ENCODE measurements at places on chromosomes 12 and 14.

- no peak for DNase-seq
Observed at GRCh38 chr12:18700271-18700670, 37.5 kb downstream of the PLCZ1 start.

DNA sequence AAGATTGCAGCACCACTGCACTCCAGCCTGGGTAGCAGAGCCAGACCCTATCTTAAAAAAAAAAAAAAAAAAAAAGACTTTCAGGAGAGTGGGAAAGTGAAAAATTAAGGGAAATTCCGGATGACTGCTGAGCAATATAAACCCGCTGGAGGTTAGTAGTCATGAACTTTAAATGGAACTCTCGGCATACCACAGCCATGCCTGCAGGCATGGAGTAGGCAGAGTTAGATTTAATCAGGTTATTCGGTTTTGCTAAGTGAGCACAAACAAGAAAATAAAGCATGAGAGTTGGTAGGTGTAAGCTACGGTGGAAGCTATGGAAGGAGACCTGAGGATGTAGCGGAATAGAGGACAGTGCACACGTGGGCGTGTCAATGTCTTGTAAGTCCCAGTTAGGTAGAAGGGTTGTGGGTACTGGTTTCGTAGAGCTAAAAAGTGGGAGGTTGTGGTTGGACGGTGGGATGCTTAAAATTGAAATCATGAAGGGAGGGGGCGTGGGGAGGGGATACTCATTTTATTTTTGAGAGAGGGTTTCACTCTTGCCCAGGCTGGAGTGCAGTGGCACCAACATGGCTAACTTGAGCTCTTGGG is 11.8 kb upstream of the TUBA1C start:
- no peak for DNase-seq

- DNase-seq = peak; percentile 37
Observed at GRCh38 chr12:121803861-121804416, at the start of gene SETD1B. TSS of gene SETD1B (plus strand) at chr12:121804009. CDS start at chr12:121804738, 729 bp downstream.

DNA sequence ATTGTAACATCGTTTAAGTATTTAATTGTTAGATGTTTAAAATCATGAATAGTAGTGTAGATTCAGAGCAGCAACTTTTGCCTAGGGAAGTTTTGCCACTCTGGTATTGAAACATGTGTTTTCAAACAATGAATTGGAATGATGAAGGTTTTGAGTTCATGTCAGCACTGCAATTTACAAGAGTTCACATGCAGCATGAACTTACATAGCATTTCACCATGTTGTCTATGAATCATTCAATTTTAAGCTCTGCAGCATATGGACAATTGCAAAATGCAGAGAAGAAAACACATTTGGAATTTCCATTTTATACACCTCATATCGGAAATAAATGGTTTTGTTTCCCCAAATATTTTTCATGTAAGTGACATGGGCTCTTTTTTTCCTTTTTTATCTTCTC is 170.7 kb upstream of the CDKN3 start:
- DNase-seq = no peak

GRCh38 chr14:66003082-66003730 is 483.0 kb upstream of the CCDC196 start:
- DNase-seq = no peak

- DNase-seq = no peak
Observed at GRCh38 chr14:36056845-36057244, 119.7 kb downstream of the PTCSC3 start.

- DNase-seq = no peak
Observed at GRCh38 chr12:5197131-5197530, 153.5 kb downstream of the KCNA5 start.

- DNase-seq = no peak
Observed at GRCh38 chr12:47819138-47819895, 386 bp downstream of the HDAC7 start.

- DNase-seq = no peak
Observed at GRCh38 chr14:61598980-61599379, 96.3 kb upstream of the HIF1A start.

DNA sequence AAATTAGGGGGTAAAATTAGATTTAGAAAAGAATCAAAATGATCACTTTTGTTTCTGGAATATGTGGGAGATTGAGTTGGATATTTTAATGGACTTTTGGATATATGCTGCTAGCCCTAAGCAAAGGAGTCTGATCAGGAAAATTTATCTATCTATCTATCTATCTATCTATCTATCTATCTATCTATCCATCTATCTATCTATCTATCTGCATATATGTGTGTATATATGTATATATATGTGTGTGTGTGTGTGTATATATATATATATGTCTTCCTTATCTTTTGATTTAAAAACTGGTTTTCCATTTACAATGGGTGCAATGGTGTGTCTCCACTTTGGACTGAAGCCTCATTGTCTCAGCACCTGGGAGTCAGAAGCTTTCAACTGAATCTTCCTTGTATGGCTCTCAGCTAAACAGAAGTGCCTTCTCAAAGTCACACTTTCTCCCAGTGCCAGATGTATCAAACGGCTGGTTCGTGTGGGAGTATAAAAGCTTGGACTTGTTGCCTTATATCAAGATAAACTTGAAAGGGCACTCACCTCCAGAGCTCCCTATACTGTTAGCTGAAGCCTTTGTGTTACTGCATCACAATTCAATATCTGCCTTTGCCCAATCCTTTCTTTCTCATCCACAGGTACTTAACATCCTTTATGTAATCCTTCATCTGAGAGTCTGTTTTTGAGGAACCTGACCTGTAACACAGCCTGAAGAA is 31.6 kb upstream of the CD69 start:
- DNase-seq = no peak

- no peak for DNase-seq
Observed at GRCh38 chr12:126337556-126338441, 1272.6 kb downstream of the AACS start.

DNA sequence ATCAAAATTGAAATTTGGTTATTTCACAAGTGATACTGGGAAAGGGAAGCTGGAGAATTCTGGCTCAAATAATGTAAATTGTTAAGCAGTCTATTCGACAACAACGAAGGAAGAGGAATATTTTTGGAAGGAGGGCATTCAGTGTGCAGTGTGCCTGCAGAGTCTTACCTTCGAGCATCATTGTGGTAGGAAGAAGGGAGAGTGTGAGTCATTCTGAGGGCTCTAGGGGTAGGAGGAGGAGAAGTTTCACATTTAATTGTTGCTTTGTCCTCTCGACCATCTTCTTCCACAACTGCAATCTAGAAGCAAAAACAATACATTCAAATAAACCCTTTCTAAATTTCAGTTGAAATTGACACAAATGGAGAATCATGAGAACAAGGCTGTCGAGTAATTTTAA is 263.0 kb downstream of the ACSS3 start:
- no peak for DNase-seq

DNA sequence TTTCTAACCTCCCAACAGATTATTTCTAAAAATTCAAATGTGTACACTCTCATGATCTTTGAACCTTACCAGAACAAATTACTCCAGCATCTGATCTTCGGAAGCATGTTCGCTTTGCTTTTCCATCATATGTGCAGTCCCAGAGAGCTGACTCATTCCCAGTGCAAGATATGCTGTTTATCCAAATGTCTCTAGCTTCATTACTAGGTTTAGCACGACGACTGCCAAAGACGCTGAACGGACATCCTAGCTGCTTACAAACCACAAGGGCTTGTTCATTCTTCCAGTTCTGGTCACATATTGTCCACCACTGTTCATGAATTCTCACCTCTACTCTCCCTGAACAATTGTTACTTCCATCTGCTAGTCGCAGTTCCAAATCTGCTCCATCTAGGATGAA is 40.5 kb downstream of the CD163L1 start:
- DNase-seq = no peak

DNA sequence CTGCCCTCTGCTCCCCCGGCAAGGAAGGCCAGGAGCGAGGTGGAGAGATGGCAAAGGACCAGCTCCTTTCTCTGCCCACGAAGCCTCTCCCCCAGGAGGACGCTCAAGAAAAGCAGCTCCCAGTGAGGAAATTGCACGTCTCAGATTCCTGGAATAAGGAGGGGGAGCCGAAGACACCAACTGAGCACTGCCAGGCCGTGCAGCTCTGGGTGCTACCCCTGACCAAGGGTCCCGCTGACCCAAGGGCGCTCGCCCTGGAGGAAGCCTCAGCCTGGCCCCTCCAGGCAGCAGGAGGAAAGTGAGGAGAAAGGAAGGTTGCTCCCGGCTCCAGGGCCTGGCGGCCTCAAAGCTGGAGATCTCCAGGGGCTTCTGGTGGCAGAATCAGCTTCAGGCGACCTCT is 174.1 kb upstream of the SFSWAP start:
- DNase-seq = no peak

DNA sequence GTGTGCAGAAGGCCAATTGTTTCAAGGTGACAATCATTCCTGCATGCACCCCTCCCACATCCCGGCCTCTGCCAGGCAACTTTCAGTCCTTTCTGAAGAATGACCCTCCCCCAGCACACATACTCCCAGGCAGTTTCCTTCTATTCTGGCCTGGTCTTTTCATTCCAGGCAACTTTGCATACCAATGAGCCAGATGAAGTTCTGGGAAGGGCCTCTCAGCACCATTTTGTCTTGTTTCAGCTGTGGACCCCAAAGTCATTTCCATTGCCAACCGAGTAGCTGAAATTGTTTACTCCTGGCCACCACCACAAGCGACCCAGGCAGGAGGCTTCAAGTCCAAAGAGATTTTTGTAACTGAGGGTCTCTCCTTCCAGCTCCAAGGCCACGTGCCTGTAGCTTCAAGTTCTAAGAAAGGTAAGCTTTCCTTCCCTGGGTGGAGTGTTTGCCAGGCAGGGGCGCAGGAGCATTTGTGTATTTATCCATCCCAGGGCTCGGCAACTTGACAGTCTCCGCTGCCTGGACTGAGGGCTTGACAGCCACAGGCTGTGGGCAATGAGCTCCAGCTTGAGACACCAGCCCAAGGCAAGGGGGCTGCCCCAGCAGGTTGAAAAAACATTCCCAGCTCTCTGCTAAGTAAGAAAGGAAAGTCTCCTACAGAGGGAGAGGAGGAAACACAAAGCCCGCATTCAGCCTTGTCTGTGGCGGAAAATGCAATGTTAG is 16.4 kb downstream of the BCL2L14 start:
- no peak for DNase-seq

- no peak for DNase-seq
Observed at GRCh38 chr14:98154254-98154653, 1117.7 kb downstream of the BCL11B start.

- peak; percentile 91 for DNase-seq
Observed at GRCh38 chr14:89221109-89221810, 195.8 kb downstream of the FOXN3 start.

GRCh38 chr14:85235868-85236267 is 294.1 kb upstream of the FLRT2 start:
- no peak for DNase-seq

DNA sequence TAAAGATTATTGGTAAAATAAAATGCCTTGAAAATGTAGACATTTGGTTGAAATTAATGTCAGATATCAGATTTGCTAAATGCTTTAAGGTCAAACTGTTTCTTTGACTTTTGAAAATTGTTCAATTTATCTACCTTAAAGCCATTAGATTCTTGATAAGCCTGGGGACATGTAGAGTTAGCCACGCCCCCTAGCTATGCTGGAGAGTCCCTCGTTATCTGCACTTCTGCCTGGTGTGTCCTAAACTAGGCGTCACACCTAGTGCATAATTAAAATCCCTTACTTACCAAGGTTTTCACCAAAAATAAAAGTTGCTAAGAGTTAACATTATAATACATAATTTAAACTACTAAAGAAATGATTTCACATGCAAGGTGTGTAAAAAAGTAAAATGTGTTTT is 79.5 kb downstream of the EGLN3 start:
- DNase-seq = no peak

DNA sequence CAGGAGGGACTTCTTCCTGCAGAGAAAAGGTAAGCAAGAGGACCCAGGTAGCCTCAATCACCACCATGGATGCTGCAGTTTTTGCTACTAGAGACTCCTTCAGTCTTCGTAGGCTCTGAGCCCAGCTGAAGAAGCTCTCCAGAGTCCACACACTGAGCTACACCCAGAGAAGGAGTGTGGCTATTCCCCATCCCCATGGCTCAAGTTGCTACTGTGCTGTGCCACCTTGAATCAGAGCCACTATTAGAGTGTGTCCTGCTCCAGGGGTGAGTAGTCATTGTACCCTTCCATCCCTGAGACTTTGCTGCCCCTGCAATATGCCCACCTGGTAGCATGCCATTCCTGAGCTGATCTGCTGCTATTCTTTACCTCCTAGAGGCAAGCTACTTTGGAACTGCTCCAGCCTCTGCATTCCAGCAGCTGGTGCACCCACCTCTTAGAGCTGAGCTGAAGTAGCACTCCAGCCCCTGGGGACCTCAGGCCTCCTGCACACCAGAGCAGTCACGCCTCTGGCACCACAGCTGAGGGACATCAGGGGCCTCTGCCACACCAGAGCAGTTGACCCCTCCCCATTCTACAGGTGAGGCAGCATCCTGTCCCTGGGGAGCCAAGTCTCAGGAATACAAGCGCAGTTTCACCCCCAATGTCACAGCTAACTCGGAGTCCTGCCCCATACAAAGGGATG is 213.0 kb downstream of the TRHDE start:
- no peak for DNase-seq
